ENCODE measurements at places on chromosomes 1 and 21.

DNA sequence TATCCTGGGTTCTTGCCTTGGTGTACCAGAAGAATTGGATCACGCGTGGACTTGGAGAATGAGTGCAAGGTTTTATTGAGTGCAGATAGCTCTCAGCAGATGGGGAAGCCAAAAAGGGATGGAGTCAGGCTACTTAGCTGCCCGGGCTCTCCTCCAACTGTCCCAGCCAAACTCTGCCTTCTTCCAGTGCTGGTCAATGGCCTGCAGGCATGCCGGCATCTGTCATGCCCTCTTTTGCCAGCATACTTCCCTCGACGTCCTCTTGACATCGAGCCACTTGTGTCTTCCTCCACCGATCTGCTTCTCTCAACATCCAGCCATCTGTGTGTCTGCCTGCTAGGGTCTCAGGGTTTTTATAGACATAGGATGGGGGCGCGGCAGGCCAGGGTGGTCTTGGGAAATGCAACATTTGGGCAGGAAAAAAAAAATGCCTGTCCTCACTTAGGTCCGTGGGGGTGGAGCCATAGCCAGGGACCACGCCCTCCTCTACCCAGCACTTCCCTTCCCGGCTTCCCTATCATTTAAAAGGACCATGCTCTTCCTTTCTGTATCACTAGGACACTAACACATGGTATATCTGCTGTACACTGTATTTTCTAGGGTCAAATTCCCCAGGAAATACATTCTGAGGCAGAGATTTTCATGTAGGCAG is 47.0 kb upstream of the BCAR3 start:
- no peak for DNase-seq

- no peak for DNase-seq
Measured at GRCh38 chr1:175317779-175318178, 125.2 kb upstream of the KIAA0040 start.

DNA sequence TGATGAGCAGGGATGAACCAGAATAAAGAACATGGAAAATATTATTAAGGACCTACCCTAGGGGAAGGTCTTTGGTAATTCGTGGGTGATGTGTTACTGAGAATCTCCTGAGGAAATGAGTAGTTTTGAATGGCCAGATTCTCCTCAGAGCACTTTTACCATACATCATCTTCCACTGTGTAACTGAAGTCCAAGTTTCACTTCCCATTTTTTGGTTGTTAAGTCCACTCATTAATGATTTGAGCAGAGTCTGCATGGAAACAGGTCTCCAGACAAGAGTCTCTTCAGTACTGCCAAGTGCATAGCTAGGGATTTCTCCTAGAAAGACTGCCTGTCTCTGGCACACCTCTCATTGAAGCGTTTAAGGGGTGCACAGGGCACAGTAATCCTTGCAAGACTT is 48.7 kb upstream of the PCP4 start:
- DNase-seq = no peak

GRCh38 chr1:211340622-211341507 is 14.2 kb downstream of the TRAF5 start:
- no peak for DNase-seq

GRCh38 chr21:37395961-37396360 is 29.4 kb downstream of the DYRK1A start:
- no peak for DNase-seq

- no peak for DNase-seq
Measured at GRCh38 chr1:223515421-223515820, 122.2 kb downstream of the CCDC185 start.

GRCh38 chr1:21507511-21508270 is 1.5 kb upstream of the ALPL start:
- DNase-seq = no peak

GRCh38 chr21:44911384-44912157 is 9.1 kb downstream of the ITGB2 start:
- DNase-seq = peak; percentile 32

GRCh38 chr1:177847843-177848242 is 122.0 kb downstream of the SEC16B start:
- DNase-seq = no peak

- DNase-seq = no peak
Measured at GRCh38 chr1:67921725-67922489, 88.6 kb upstream of the GNG12 start.

GRCh38 chr1:156417401-156418020 is 48.5 kb downstream of the RHBG start:
- no peak for DNase-seq

DNA sequence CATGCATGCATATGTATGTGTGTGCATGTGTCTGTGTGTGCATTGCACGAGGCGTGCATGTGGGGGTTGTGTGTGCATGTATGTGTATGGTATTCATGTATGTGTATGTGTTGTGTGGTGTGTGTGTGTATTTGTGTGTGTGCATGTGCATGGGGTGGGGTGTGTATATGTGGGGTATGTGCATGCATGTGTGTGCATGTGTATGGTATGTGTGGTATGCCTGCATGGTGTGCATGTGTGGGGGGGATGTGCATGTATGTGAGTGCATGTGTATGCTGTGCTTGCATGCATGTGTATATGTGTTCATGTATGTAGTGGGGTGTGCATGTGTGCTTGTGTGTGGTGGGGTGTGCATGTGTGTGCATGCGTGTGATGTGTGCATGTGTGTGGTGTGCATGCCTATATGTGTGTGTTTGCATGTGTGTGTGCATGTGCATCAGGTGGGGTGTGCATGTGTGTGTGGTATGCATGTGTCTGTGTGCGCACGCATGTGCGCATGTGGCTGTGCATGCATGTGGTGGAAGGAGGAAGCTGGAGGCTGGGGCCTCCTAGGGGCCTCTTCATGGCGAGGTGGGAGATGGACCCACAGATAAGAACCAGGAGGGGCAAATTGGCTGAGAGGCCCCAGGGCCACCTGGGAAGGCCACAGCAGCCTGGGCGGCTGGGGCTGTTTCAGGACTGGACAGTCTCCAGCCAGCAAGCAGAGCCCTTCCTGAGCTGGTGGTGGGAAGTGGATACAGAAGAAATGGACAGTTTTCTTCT is 35.9 kb upstream of the ARF1 start:
- DNase-seq = no peak

DNA sequence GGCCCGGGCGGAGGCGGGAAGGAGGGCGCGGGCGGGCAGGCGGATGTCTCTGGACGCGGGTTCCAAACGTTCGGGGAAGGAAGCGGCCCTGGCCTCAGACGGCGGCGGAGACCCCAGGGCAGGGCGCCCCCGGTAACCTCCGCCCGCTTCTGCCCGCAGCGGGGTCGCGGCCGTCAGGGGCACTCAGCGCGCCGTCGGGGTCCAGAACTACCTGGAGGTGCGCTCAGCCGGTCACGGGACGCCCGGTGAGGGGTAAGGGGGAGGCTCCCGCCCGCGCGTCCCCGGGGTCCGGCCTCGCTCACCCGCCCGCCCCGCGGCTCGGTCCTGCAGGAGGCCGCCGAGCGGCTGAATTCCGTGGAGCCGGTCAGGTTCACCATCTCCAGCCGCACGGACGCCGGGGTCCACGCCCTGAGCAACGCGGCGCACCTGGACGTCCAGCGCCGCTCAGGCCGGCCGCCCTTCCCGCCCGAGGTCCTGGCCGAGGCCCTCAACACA is 406 bp downstream of the PUSL1 start:
- DNase-seq = no peak

GRCh38 chr1:157278383-157279137 is 140.4 kb upstream of the ETV3 start:
- DNase-seq = no peak

- no peak for DNase-seq
Measured at GRCh38 chr1:42940851-42941639, 17.6 kb downstream of the SLC2A1 start.

GRCh38 chr1:91505086-91505485 is 4.4 kb downstream of the CDC7 start:
- DNase-seq = no peak
